Ecto neural progenitor cell (in vitro differentiated cells): ENCODE measurements at places on chromosomes 12 and 14.

GRCh38 chr12:117393656-117394055 is 32.2 kb upstream of the NOS1 start:
- no peak for DNase-seq

- DNase-seq = no peak
Observed at GRCh38 chr14:88937706-88938105, 113.3 kb downstream of the TTC8 start.

DNA sequence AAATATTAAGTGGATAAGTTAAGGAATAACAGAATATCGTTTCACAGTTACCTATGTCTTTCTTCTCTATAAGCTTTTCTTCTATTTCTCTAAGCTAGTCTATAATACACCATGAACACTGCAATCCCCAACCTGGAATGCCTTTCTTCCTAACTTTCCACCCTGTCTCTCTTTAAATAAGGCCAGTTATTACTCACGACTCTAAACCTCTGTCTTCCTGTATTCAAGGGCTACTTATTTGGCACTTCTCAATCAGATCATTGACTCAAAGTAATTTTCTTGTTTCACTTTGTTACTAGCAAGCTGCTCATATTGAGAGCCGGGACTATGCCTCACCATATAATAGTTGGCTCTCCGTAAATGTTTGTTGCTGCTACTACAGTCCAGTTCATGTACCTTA is 13.5 kb downstream of the FERMT2 start:
- no peak for DNase-seq

- no peak for DNase-seq
Observed at GRCh38 chr12:24754690-24755638, 193.9 kb downstream of the BCAT1 start.

DNA sequence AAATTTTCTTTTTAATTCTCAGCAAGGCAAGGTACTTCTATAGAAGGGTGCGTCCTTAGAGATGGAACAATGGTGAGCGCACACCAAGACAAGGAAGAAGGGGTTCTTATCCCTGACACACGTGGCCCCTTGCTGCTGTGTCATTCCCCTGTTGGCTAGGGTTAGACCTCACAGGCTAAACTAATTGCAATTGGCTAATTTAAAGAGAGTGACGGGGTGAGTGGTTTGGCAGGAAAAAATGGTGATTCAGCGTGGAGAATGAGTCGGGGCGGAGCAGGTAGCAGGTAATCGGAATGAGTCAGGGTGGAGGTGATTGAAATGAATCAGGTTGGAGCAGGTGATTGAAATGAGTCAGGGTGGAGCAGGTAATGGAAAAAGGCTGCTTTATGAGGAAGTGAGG is 36.3 kb upstream of the HECTD1 start:
- DNase-seq = no peak

DNA sequence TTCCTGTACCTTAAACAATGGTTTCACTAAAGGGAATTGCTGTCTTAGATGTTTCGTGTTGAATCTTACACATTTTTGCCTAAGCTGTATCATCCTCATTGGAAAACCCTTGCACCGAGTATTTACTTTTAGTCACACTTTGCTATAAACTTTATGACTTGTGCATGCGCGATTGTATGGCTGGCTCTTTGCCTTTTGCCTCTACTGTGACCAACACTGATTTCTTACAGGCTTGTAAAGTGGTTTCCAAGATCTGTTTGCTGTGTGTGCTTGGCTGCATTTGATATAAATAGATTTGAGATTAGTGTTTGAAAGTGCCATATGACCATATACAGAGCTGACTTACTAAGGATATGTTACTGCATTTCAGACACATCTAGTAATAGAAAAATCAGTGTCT is 40.5 kb downstream of the RASSF3 start:
- no peak for DNase-seq
